ENCODE measurements at places on chromosomes 2 and 18.

GRCh38 chr2:45237850-45238542, 228.7 kb upstream of the SIX2 start:
- DNase-seq, result no peak

GRCh38 chr2:130391872-130392670, 36.2 kb downstream of the PTPN18 start:
- no peak for DNase-seq

DNA sequence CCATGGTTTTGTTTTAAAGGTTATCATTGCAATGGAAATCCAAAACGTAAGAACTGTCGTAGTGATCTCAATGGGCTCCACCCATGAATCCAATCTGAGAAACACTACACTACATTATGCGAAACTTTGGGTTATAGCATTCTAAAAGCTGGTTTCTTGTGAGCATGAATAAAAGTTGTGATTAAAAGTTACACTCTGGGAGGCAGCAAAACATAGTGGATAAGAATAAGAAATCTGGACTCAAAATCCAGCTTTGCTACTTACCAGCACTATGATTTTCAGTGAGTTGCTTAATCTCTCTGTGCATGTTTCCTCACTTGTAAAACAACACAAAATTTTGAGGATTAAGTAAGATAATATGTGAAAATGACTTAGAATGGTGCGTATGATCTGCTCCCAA, 25.7 kb upstream of the THOC1 start:
- no peak for DNase-seq

GRCh38 chr2:79750321-79750720, 237.5 kb downstream of the CTNNA2 start:
- no peak for DNase-seq

DNA sequence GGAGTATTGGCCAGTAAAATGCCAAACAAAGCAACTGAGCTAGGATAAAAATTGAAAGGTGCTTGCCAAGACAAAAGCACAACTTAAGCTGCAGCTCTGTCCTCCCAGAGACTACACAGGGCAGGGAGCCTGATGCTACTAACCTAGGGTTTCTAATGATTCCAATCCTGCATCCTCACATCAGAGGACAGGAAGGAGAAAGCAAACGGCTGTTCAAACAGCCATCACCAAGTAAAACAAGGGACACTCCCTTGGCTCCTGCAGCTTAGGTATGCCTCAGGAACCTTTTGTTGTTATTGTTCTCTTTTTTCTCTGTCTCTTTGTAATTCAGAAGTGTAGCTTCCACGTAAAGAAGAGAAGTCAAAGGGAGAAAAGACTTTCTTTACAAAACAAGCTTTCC, 99.5 kb downstream of the TCF4 start:
- no peak for DNase-seq

DNA sequence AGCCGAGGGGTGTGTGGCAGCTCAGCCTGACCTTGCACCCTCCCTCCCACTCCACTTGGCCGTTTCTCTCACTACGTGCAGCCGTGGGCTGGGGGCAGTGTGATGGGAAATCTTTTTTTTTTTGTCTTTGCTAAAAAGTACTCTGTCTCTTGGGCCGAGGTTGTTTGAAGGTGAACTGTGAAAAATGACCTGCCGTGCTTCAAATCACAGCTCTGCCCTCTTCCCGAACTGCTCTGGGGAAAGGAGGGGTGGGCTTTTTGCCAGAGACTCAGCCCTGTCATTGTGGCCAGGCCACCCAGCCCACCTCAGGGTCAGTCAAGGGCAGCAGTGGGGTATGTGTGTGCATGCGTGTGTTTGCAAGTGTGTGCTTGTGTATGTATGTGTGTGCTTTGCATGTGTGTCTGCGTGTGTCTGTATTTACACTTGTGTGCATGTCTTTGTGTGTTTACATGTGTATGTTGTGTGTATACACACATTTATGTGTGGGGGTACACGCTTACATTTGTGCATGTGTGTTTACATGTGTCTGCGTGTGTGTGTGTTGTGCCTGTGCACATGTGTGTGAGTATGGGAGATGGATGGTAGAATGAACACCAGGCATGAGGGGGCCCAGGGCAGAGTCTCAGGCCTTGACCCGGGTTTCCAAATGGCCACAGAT, 61.3 kb upstream of the HAAO start:
- DNase-seq, result no peak

- DNase-seq, result peak; percentile 50
Measured at GRCh38 chr2:88329815-88330603, 122.5 kb downstream of the FOXI3 start.

DNA sequence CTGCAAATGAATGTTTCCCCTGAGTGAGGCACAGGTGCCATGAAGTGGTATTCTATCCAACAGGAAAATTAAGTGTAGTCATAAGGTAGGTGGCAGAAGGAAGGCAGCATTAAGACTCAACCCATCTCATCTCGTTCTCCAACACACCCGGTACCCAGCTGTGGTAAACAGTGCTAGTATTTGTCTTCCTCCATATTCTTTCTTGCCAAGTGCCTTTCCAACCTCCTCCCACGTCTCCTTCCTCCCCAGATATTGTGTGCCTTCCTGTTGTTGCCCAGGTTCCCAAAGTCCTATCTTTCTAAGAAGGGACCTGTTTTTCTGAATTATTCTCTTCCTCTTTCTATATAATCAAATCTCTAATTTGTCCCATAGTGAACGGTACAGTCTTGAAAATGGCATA, 83.5 kb downstream of the CRIM1 start:
- no peak for DNase-seq

GRCh38 chr2:191155608-191156071, 4.8 kb upstream of the STAT4 start:
- DNase-seq, result peak; percentile 42

DNA sequence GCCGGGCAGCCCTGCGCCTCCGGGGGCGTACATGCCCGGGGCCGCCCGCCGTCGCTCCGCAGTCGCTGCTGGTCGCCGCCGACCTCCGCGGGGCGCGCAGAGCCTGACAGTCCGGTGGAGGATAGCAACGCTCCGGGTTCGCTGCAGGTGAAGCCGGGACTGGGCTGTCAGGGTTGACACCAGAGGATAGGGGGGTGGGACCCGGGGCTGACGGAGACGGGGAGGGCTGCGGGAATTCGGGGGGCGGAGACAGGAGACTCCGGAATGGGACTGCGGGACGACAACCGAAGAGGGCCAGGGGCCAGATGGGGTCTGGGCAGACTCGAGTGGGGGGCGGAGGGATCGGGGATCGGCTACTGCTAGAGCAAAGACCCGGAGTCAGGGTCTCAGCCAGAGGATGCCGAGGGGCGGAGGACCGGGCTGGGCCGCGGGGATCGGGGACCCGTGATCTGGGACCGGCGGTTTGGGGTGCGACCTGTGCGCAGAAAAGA, 403 bp downstream of the TMEM127 start:
- DNase-seq, result peak; percentile 42

DNA sequence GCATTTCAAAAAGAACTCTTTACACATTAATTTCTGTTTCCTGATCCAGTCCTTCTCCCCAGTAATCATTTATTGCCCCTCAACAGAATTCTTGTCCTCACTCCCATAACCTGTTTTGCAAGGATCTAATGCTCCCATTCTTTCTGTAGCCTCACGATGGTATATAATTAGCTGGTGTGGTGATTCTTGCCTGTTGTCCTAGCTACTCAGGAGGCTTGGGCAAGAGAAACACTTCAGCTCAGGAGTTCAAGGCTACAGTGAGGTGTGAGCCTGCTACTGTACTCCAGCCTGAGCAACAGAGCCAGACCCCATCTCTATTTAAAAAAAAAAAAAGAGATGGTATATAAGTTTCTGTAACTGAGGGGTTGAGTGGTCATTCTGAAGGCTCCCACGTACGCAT, 7.7 kb upstream of the TRAPPC8 start:
- DNase-seq, result no peak

DNA sequence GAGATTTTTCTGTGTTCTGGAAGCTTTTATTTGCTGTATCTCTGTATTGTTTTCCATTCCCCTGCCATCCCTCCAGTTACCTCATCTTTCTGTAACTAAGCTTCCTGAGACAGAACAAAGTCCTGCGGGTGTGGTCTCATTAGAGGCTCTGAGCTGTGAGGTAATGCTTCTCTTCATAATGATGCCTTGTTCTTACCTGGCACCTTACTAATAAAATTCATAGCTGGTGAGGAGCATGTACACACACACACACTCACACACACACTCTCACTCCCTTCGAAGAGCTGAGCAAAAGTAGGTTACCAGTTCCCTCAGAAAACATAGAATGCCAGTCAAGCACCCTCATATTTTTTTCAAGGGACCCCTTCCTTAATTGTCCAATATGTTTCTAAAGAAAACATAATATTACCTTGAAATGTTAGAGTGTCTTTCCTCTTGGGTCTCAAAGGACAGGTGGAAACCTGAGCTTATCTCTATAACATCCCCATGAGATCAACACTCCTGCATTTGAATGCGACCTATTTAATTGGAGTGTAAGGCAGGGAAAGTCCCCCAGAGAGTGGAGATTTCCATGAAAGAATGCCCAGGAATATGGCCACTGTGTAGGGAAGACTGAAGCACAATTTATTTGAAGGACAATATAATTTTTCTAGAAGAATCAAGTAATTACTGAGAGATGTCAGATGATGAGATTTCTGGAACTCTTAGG, 161.6 kb upstream of the NCK2 start:
- no peak for DNase-seq

- peak; percentile 28 for DNase-seq
Measured at GRCh38 chr18:70491734-70492348, 203.0 kb downstream of the SOCS6 start.

DNA sequence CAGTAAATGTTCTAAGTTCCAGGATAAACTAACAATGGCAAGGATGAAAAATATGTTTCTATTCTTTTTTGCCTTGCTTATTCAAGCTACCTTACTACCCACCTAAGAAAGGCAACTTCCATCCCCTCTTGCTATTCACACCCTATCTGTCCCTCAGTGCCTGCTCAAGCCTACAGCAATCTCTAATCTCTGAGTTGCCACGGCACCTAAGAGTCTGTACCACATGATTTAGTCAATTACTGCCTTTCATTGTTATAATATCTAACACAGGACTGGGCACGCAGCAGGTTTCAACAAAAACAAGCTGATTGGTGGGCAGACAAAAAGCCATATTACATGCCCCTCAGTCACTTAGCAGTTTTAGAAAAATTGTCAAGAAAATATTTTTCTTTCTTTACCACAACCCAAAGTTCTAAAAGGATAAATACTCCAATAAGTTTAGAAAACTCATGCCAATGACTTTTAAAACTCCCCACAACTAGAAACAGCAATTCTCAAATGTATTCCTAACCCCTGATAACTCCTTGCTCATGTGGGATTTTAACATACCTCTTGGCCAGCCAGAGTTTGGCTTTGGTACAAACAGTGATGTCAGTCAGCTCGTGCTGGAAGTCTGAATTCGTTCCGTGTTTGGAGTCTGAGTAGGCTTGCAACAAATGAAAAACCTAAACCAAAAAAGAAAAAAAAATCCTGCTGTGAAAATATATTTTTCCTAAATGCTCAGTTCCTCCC, 117.3 kb upstream of the ZFP36L2 start:
- DNase-seq, result no peak

DNA sequence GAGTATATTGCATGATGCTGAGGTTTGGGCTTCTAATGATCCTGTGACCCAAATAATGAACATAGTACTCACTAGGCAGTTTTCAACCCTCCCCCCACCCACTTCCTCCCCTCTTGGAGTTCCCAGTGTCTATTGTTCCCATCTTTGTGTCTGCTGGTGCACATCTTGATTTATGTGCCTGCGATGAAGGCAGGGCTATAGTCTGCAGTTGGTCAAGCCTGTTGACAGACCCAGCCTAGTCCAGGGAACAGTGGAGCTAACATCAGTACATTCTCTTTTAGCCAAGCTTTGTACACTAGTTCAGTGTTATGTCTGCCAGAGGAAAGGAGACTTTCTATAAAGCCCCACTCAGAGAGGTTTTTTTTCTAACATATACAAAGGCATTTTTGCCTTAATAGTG, 287.6 kb downstream of the CPS1 start:
- DNase-seq, result no peak

GRCh38 chr2:103656558-103656957, 894.7 kb downstream of the TMEM182 start:
- DNase-seq, result no peak

- DNase-seq, result no peak
Measured at GRCh38 chr2:23607925-23608324, 222.9 kb downstream of the KLHL29 start.

DNA sequence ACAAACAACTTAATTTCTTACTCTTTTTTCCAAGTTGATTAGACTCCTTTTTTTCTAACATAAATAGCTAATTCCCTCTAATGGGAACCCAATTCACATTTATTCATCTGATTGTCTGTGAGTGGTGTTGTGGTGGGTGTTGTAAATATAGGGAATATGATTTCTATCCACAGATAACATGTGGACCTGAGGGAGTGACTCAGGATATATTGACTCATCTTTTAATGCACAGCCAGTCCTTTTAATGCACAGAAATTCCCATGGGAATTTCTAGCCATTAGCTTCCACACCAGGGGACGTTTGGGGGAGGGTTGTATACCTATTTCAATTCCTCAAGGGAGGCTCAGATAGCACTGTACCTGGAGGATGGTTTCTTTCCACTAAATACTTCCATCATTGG, 1339.6 kb upstream of the LRRTM1 start:
- no peak for DNase-seq

DNA sequence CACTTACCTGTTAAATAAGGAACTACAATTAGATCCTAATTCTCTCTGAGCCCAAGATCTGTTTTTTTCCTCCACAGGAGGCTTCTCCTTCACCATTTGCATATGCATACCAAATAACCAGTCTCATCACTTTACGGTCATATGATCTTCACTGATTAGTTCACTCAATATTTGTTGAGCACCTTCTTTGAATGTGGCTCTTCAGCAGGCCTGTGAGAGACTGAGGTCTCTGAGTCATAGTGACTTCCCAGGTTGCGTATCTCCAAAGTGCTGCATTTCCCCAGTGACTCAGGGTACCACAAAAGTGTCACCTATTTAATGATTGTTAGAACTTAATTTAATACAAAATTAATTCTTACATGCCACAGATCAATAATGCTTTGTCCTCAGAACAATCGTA, 108.8 kb upstream of the TRIB2 start:
- no peak for DNase-seq

DNA sequence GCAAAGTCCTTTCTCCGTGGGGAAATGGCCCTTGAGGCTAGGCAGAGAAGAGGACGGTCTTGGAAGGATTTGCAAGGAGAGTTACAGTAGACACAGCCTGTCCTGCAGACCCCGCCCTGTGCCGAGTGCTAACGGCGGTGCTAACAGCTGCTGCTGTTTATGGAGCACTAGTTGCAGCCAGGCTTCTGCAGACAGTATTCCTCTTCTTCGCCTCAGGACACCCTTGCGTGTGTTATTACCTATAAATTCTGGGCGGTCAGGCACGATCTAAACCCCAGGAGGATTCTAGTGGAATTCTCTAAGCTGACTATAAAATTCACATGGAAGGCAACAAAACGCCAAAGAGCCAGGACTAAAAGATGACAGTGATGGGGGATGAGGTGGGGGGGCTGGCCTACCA, 139.8 kb downstream of the GLI2 start:
- no peak for DNase-seq

DNA sequence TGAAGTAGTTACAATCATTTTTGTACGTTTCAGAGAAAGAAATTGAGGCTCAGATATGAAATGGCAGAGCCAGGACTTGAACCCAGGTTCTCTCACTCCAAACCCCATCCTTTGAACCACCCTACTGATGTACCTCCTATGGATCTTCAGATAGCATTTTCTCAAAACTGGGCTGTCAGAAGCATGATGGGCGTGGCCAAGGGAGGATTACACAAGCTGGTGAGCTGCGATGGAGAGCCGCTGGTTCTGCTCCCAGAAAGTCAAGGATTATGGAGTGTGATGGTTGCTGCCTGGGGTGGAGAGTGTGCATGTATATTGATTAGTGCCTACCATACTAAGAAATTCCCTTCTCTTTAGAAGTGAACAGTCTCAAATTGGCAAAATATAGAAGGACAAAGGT, 47.0 kb upstream of the PPP1CB start:
- DNase-seq, result no peak

Data from HEK293T (cell line).